ENCODE measurements at places on chromosomes 2 and 18.

- DNase-seq = no peak
Observed at GRCh38 chr2:134776836-134777235, 58.0 kb upstream of the TMEM163 start.

- no peak for DNase-seq
Observed at GRCh38 chr18:24270937-24271380, 126.7 kb downstream of the OSBPL1A start.

DNA sequence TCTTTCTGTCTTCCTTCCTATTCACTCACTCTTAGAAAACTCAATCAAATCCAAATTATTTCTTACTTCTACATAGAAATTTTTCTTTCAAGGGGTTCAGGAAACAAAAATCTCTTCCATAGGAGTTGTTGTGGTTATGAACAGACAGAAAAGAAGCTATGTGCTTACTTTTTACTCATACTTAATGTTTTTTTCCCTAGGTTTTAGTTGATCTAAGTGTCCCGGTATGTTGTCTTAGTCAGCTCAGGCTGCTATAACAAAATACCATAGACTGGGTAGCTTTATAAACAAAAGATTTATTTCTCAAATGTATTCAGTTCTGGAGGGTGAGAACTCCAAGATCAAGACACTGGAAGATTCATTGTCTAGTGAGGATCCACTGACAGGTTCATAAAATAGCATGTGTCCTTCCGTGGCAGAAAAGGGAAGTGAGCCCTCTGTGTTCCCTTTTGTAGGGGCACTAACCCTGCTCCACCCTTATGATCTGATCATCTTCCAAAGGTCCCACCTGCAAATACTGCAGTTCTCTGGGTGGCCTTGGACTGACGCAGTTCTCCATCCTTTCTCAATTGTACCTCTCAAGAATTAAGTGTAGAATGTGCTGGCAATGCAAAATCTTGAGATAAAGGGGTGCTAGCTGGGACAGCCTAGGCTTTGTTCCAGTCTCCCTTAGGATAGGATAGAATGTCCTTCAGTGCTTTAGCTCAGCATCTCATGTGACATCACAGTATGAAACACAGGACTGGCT, 14.4 kb upstream of the VRK2 start:
- peak; percentile 37 for DNase-seq

GRCh38 chr2:241987726-241988125, 118.2 kb downstream of the RTP5 start:
- no peak for DNase-seq

GRCh38 chr18:49905771-49906170, 92.4 kb upstream of the ACAA2 start:
- no peak for DNase-seq

- no peak for DNase-seq
Observed at GRCh38 chr2:3659447-3660432, 1.7 kb downstream of the ALLC start.

DNA sequence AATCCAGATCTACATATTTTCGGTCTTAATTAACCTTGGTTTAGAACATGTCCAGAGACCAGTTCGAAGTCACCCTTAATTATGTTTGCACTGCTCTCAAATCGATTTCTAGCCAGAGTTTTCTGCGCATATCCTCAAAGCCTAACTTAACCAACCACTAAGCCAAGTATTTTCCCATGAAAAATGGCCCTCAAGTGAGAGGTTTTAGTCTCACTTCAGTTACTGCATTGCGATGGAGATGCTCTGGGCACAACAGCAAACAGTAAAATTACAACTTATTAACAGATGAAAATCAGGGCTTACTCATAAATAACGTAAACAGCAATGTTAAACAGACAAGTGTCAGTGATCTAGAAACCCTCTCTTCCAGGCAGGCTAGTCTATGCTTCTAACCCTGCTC, 4.5 kb downstream of the RTN4 start:
- no peak for DNase-seq

- no peak for DNase-seq
Observed at GRCh38 chr2:159855557-159856061, 57.6 kb upstream of the CD302 start.

Measured in hematopoietic multipotent progenitor cell treated with erythropoietin and hydrocortisone succinate and interleukin-3 and kit ligand, for 6 days (in vitro differentiated cells).